ENCODE measurements at places on chromosomes 6 and 20.

DNA sequence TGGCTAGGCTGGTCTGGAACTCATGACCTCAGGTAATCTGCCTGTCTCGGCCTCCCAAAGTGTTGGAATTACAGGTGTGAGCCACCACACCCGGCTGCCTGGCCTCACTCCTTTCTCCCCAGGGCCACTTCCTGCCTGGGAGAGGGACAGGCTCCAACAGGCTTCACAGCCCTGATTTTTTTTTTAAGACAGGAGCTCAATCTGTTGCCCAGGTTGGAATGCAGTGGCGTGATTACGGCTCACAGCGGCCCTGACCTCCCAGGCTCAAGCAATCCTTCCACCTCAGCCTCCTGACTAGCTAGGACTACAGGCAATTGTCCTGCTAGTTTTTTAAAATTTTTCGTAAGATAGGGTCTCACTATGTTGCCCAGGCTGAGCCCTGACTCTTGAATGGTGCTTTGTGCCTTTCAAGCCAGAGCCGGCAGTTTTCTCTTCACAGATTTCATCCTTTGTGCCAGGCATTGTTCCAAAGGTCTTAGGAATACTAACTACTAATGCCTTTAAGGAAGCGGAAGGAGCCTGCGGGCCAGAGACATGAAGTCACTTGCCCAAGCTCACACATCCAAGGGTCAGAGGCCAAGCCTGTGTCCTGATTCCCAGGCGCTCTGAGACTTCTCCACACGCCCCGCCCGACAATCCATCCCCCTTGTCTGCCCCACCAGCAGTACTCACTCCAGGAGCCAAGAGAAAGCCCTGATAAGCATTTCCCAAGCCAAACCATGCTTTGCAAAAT, 19.2 kb downstream of the CAPN11 start:
- DNase-seq: no peak
- peaks cover 21% of the 10 kb centered on the region for H3K27me3 ChIP-seq

- H3K36me3 ChIP-seq: no peaks in the 10 kb centered on the region
- H3K4me1 ChIP-seq: no peaks in the 10 kb centered on the region
- H3K27me3 ChIP-seq: peaks cover 33% of the 10 kb centered on the region
- no peak for DNase-seq
These were observed 707.0 kb downstream of the EPM2A start for GRCh38 chr6:145028144-145028818.

DNA sequence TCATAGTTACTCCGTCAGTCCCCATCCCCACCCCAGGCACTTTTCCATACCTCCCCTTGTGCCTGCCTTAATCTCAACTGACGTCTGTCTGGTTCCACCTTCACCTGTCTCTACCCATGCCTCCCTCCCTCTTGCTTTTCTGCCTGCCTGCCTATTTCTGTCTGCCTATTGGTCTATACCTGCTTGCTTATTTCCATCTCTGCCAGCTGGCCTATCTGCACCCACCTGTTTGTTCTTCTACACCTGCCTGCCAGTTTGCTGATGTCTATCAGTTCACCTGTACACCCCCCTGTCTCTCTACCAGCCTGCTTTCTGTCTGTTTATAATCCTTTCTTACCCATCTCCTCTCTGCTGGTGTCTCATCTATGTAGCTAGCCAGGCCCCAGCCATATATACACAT, 87.5 kb downstream of the RALGAPA2 start:
- peaks cover 16% of the 10 kb centered on the region for H3K36me3 ChIP-seq
- H3K4me3 ChIP-seq: no peak overlapping the region
- no peaks in the 10 kb centered on the region for H3K4me1 ChIP-seq
- H3K27me3 ChIP-seq: no peaks in the 10 kb centered on the region
- H3K27ac ChIP-seq: no peak overlapping the region

GRCh38 chr6:107657755-107658461, 166.2 kb downstream of the SCML4 start:
- peak overlapping the region; percentile 61 for H3K4me3 ChIP-seq
- peaks cover 18% of the 10 kb centered on the region for H3K4me1 ChIP-seq
- no peak for DNase-seq
- peak overlapping the region; percentile 62 for H3K27ac ChIP-seq
- H3K27me3 ChIP-seq: peaks cover 9% of the 10 kb centered on the region
- no peaks in the 10 kb centered on the region for H3K36me3 ChIP-seq

DNA sequence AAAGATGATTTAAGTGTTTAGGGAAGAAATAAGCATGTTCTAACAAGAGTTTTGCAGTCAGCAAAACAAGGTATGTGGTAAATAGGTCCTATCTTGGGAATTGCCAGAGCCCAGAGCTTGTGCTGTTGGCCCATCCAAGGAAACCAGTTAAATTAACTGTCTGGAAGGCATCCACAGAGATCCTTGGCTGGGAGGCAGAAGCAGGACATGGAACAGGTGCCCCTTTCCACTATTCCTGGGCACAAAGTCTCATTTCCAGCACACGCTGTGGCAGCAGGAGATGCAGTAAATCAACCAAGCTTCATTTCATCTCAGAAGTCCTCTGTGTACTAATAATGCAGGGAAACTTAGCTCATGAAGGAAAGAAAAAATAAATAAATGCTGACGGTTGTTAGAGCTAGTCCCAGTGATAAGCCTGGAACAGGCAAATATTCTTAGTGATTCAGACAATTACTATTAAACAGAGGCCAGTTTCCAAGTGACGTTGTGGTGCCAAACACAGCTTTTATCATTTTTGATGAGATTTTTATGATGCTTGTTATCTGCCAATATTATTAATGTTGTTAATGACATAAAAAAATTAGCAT, 39.8 kb upstream of the SNAP25 start:
- no peaks in the 10 kb centered on the region for H3K4me1 ChIP-seq
- H3K27me3 ChIP-seq: peaks cover 20% of the 10 kb centered on the region
- no peaks in the 10 kb centered on the region for H3K36me3 ChIP-seq
- no peak overlapping the region for H3K4me3 ChIP-seq

- peaks cover 12% of the 10 kb centered on the region for H3K36me3 ChIP-seq
- H3K4me3 ChIP-seq: no peak overlapping the region
- peak overlapping the region; percentile 23 for H3K27ac ChIP-seq
- no peak for DNase-seq
These were observed 9.0 kb downstream of the EXOC2 start for GRCh38 chr6:683742-684440.

All from central memory CD8-positive, alpha-beta T cell (primary cell).